ENCODE measurements at places on chromosomes 1 and 21. TPM values are rescaled to one million over a fixed set of nuclear protein-coding genes. Genes with fewer than 3 reads are reported as not detected.

HSPA13 gene
- total RNA-seq = 51.3 TPM

GRCh38 chr1:34518146-34518699 lies 236.6 kb upstream of the GJB5 start:
- no peak for DNase-seq

GRCh38 chr1:3012456-3013291 lies 8.6 kb upstream of the ACTRT2 start:
- peak; percentile 40 for DNase-seq

DNA sequence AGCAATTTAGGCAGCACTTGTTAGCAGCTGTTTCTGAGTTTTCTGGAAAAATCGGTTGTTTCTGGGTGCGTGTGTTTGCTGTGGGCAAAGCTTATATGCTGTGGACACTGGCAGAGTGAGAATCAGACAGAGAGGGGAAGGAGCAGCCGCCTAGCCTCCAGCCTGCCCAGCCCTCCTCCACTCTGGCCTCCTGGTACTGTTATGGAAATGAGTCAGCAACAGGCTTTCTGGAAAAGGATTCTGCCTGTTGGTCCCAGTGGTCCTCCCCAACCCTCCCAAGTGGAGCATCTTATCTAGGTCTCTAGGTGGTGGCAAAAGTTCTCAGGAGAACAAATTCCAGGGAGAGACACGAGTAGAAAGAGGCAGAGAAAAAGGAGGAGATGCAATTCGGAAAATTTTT lies 42.2 kb upstream of the GOLT1A start:
- DNase-seq = no peak

SPRR2B gene
- total RNA-seq = not detected

- no peak for DNase-seq
These were observed 350.2 kb downstream of the ZNF326 start for GRCh38 chr1:90344963-90345730.

GRCh38 chr1:201896951-201897391 lies 8.3 kb downstream of the SHISA4 start:
- no peak for DNase-seq

GRCh38 chr1:62218604-62219003 lies 24.0 kb downstream of the L1TD1 start:
- no peak for DNase-seq

DNA sequence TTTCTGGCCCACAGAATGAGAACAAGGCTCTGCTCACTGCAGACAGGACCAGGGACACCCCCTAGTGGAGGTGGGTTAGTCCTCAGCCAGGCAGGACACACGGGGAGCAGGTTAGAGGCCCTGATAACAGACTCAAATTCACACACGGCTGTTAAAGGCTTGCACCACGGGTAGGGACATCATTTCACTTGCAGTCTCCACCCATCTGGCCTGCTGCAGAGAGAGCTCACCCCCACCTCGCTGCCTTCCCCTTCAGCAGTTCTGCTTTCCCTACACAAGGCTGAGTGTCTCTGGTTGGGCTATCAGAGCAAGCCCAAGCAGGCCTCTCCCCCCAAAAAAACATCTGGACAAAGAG lies 20.6 kb downstream of the MEF2D start:
- no peak for DNase-seq

GRCh38 chr1:45355683-45356082 lies 15.4 kb upstream of the MUTYH start:
- DNase-seq = no peak

TRIM63 gene
- not detected for total RNA-seq

- no peak for DNase-seq
These were observed 54.2 kb upstream of the DNAJC6 start for GRCh38 chr1:65255035-65255655.

DNA sequence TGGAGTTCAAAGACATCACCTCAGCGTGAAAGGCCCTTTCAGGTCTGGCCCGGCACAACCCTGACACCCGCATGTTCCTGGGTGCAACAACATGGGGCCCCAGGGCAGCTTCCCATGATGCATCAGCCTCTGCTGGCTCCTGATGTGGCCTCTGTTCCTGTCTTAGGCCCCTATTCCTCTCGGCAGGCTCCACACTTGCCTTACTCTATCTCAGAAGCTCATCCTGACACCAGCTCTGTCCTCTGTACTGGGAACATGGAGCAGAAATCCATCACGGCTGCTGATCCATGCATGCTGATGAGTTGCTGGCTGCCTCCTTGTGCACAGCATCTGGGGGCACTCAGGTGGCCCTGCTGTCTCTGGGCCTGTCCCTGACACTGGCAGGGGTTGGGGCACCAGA lies 74.6 kb downstream of the ADARB1 start:
- DNase-seq = no peak

UBL4B gene
- not detected for total RNA-seq

DYNLT5 gene
- total RNA-seq = not detected

DNA sequence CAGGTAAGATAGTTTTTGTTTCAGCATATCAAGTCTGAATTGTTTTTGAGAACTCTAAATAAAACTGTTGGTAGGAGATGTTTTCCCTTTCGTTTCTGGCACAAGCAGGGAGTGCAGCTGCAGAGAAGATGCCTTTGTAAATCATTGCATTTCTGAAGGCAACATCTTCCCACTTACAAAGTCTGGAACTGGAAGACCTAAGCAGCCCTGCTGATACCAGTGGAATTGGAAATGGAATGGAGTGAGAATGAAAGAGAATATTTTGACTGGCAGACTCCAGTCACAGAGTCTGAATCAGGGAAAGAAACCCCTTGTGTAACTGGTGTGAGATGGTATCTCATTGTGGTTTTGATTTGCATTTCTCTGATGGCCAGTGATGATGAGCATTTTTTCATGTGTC lies 815.6 kb downstream of the LTN1 start:
- no peak for DNase-seq

GRCh38 chr1:228013935-228014930 lies 7.4 kb downstream of the WNT3A start:
- DNase-seq = no peak

- no peak for DNase-seq
These were observed 114.6 kb upstream of the VAV3 start for GRCh38 chr1:108079440-108080025.

RIMS3 gene
- total RNA-seq = 9.9 TPM

- DNase-seq = no peak
These were observed 37.7 kb upstream of the ARHGAP29 start for GRCh38 chr1:94275083-94275482.

DNA sequence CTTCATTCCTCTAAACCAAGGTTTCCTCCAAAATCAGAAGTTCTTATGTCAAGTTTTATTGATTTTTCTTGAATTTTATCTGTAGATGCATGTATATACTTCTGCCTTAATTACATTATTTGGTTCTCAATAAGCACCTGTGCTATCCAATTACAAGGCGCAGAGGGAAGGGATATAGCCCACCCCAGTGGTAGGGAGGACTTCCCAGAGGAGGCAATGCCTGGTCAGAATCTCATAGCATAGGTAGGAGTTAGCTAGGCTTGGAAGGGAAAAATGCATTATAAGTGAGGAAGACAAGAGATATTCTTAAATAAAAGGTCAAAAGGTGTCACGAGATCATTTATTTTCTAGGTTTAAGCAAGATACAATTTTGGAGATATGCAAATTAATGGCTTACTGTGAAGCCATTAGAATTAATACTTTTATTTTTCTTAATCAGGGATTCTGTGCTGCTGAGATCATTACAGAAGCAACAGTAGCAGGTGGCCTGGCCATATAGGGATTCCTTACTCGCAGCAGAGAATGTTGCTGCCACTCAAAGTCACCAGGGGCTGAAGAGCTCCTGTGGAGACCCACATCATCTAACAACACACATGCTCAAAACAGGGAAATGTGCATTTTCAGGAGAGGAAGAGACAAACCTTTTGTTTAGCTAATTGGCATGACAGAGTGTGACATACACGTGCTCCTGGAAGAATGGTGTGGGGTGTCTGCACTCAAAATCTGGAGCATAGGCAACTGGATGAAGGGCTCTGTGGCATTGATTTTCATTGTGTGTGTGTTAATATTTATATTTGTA lies 178.3 kb downstream of the ATG4C start:
- peak; percentile 60 for DNase-seq

DNA sequence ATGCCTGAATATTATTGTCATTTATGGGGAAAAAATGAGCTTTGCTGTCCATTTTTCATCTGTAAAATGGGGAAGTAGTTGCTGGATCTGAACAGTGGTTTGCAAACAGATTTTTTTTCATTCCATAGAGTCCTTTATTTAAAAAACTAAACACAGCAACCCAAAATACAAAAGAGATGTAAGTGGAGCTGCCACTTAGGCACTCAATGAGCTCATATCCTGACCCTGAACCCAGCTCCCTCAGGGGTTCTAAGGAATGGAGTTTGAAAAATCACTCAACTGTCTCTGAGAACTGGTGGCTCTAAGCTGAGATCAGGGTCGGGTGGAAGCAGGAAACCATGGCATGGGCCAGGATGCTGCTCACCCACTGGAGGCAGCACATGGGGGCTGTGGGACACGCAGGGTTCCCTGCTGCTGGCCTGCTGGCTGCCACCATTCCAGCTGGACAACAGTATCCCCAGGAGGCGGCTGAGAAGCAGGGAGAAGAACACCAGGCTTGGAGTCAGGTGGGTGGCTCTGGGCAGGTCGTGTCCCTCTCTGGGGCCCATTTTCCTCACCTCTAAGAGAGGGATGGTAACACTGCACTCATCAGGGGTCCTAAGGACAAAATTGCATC lies 9.6 kb upstream of the ECE1 start:
- no peak for DNase-seq

IRF6 gene
- total RNA-seq = 0.17 TPM

DNA sequence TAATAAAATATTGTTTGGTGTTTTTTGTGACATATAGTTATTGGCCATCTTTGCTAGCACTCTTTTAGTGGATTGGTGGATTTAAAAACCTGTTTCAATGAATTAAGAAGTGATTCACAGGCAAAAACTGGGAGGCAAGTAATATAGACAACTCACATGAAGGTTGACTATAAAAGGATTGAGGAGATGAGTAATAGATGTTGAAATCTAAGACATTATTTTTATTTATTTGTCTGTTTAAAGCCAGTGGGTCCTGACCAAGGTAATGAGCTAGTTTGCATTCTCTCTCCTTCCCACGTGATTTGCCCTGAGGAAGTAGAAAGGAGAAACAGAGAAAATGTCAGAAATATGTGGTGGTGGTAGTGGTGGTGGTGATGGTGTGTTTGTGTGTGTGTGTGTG lies 351.5 kb upstream of the ZP4 start:
- no peak for DNase-seq

DNA sequence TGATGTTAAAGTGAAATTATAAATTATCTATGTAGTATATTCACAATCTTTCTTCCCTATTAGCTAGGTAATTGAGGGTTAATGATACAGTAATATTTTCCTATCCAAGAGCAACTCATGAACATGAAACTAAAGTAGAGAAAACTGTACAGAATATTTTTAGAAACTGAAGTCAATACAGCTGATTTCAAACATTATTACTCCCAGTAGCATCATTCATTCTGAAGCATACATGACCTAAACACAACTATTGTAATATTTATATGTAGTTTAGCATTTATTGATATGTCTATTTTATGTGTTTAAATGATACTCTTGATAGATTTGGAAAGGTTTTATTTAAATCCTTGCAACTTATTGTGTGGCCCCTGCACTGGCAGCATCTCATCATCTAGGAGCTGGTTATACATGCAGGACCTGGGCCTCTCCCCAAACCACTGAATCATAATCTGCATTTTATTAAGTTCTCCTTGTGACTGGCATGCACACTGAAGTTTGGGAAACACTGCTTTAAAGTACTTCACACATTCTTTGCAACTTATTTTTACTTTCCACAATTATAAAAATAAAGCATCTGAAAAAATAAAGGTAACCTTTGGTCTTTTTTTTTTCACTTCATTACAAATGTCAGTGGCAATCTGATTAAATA lies 199.9 kb downstream of the LRRC40 start:
- no peak for DNase-seq

GRCh38 chr1:15103211-15103610 lies 50.3 kb upstream of the TMEM51 start:
- DNase-seq = no peak

DNA sequence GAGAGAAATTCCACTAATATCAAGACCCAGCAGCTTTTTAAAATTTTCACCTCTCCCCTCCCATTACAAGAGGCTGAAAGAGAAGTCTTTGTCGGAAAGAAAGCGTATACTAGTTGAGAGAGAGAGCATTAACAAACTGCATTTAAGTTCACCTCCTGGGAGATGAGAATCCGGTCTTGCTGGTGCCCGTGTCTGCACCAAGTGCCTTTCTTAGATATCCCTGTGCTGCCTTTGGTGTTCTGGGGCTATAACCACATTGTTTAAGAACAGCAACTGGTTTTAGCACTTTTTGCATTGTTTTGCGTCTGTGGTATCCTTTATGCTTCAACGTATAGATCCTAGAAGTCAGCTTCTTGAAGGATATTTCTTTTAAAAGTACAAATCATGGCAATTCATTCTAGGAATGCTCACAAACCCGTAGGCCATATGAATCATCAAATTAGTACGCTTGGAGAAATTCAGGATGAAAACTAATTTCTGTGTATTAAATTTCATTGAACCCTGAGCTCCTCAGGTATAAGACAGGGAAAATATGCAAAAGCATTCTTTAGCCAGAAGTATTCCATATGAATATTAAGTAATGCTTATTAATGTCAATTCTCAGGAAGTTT lies 3.4 kb upstream of the RPE65 start:
- DNase-seq = no peak

GRCh38 chr1:206631085-206631509 lies 4.2 kb upstream of the DYRK3 start:
- peak; percentile 97 for DNase-seq

DNA sequence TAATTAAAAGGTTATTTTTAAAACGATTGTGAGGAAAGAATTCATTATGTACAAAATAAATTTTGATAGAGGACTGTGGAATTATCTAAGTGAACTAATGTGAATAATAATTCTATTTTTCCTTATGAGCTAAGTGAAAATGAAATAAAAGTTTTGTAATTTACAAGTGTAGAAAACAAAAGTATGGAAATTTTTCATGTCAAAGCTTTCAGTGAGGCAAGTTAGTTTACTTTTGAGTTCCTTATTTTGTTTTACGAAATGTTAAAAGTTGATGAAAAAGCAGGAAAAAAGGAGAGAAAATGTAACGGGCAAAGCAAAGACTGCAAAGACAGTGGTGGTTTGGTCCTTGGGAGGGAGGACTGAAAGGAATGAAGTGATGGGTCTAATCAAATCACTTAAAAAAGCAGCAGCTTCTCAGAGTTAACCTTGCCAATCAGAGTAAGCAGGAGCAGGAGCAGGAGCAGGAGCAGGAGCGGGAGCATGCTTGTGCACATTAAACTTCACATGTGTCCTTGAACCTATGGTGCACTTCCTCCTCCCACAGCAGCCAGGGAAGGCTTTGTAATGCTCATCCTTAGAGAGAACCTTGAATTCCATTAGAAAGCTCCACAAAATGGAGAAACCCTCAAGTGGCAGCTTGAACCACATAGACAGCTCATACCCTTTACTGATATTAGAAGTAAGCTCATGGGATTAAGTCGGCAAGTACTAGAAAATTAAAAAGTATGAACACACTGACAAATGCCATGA lies 133.4 kb downstream of the LHX4 start:
- DNase-seq = no peak
